ENCODE measurements at places on chromosomes 7 and 10.
A peak's percentile ranks its signal among the peaks of the same experiment; 100 is the strongest.

DNA sequence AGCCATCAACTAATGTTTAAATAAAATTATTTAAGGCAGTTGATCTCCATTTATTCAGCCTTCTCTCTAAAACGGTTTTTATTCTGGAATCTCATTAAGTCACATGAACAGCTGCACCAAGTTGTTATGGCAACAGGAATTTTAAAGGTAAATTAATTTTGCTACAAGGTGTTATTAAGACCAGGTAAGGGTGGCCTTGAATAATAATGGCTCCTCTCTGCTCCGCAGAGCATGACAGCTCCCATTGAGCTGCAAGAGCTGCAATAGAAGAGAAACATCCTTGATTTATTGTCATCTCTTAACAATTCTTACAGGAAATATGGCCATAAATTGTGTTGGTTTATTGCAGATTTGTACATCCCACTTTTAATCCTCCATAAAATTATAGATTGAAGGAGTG lies 165.8 kb downstream of the KLF6 start:
- no peak for DNase-seq

DNA sequence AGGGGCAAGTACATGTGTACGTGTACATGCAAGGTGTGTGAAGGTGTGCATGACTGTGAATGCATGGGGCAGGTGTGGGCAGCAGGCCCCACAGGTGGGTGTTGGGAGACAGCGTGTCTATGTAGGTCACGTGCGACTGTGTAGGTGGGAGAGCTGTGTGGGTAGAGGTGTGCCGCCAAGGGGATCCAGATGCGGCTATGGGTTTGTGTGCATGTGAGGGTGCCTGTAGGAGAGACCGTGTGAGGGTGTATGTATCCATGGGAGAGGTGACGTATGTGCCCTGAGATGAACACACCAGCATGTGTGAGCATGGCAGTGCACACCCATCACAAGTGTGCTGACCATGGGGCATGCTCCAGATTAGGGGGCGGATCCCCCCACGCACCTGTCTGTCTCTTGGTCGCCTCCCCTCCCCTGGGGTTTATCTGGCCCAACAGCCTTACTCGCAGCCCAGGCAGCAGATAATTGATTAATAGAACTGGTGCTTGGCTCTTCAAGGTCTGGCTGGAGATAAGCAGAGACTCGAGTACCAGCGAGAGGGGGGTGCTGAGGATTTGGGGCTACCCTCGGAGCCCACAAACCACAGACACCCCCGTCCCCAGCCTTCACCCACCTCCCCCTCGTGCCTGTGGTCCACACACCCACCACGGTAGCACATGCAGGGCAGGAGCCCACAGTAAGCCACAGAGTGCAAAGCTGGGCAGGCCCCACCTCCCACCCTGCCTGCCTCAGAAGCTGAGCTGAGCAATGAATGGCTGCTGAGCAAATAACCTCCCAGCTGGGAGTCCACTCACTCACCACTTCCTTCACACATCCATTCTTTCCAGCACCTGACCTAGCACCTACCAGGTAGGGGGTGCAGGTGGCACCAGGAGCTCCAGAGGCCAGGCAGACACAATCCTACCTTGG lies 41.4 kb upstream of the ZMIZ1 start:
- DNase-seq: no peak

GRCh38 chr10:125003901-125004467 lies 62.1 kb downstream of the ZRANB1 start:
- no peak for DNase-seq

- DNase-seq: no peak
Measured at GRCh38 chr7:30252885-30253795, 31.3 kb upstream of the ZNRF2 start.

- DNase-seq: no peak
Measured at GRCh38 chr7:106493041-106493731, 167.8 kb downstream of the CCDC71L start.

DNA sequence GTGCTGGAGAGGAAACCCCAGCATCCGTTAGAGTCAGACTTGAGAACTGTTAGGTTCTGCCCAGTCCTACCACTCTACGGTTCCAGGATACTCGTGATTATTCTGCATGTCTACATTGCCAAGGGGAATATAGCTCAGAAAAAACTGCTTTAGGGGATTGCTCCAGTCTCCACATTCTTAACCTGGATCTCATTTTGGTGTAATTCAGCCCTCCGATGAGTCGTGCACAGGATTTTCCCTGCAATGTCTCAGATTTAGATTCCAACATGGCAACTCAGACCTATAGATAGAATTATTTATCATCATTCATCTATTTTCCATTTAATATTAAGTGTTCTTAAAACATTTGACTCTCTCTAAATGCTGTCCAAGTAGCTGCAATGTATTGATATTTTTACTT lies 121.1 kb upstream of the ZEB1 start:
- peak; percentile 65 for DNase-seq

GRCh38 chr10:14926061-14926470 lies 27.8 kb downstream of the DCLRE1C start:
- DNase-seq: no peak

- no peak for DNase-seq
Measured at GRCh38 chr7:24959735-24960485, 20.1 kb downstream of the OSBPL3 start.

- DNase-seq: peak; percentile 35
Measured at GRCh38 chr7:68733219-68734153, 864.8 kb upstream of the AUTS2 start.

DNA sequence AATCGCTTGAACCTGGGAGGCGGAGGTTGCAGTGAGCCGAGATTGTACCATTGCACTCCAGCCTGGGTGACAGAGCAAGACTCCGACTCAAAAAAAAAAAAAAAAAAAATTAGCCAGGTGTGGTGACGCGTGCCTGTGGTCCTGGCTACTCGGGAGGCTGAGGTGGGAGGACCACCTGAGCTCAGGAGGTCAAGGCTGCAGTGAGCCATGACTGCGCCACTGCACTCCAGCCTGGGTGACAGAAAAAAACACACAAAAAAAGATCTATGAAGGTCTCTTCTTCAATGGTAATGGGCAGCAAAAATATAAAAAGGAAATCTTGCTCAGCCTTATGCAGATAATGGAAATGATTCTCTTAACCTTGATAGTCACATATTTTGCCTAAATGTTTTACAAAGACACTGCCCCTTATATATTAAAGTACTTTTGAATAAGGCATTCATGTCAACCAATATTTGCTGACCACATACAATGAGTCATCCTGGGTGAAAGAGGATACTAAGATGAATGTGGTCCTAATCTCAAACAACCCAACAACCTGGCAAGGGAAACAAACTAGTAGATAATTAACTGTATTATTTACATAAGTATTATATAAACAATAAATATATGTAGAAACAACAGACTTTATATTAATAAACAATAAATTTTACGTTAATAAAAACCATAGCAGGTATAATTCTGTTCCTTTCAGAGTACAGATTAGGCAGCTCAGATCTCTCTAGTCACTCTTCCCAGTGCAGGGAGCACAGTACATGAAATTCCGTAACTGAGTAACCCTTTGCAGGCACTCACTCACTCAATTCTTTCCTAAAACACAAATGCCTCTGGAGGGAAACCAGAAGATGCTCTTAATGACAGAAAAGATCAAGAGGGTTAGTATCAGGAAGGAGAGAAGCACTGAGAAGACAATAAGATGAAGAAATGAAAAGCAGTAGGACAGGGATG lies 8.1 kb downstream of the TOMM7 start:
- DNase-seq: peak; percentile 35

GRCh38 chr10:93266858-93267257 lies 193.2 kb downstream of the CYP26A1 start:
- DNase-seq: no peak

DNA sequence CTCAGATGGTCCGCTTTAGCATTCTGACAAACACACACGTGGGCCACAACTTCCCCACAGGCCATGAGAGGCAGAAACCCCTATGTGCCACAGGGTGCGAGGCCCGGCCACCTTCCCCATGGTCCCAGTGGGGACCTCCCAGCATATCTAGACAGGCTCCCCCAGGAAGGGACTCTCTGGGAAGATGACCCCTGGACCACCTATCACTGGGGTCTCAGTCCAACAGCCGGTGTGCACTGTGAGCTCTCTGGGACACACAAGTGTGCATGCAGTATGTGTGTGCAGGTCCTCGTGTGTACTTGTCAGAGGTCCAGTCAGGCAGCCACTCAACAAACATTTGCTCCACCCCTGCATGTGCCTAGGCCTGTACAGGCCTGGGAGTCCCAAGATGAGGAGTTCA lies 18.7 kb downstream of the GRID1 start:
- DNase-seq: no peak

DNA sequence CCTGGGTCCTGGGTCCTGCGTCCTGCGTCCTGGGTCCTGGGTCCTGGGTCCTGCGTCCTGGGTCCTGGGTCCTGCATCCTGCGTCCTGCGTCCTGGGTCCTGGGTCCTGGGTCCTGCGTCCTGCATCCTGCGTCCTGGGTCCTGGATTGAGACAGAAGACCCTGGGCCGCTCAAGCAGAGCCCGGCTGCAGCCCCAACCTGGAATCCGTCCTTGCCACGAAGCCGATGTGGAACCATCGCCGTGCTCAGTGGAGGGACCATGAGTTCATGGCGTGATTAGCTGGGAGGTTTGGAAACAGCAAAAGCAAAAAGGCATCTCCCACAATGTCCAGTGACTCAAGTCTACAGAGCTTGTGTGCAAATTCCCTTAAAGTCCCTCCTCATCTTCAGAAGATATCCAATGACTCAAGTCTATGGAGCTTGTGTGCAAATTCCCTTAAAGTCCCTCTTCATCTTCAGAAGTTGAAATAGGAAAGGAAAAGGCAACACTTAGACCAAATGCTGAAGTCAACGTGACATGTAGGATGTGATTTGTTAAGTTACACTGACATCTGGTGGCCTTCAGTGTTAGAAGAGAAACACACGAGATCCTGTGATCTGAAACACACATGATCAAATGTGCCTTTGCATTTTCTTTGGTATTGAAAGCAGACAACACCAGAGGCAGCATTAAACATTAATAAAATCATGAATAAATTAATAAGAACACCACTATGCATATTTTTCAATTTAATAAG lies 179.9 kb downstream of the PTPRN2 start:
- DNase-seq: peak; percentile 4

DNA sequence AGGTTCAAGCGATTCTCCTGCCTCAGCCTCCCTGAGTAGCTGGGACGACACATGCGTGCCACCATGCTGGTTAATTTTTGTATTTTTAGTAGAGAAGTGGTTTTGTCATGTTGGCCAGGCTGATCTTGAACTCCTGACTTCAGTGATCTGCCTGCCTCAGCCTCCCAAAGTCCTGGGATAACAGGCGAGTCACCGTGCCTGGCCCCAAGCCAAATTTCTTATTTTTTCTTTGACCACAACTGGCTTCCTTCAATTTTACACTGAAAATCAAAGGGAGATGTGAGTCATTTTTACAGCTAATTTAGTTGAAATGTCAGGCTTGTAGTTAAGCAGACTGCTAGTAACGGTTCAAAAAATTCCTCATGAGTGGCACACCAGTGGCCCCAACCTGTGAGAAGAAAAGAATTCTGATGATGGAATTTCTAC lies 7.8 kb downstream of the RNF216 start:
- peak; percentile 98 for DNase-seq

DNA sequence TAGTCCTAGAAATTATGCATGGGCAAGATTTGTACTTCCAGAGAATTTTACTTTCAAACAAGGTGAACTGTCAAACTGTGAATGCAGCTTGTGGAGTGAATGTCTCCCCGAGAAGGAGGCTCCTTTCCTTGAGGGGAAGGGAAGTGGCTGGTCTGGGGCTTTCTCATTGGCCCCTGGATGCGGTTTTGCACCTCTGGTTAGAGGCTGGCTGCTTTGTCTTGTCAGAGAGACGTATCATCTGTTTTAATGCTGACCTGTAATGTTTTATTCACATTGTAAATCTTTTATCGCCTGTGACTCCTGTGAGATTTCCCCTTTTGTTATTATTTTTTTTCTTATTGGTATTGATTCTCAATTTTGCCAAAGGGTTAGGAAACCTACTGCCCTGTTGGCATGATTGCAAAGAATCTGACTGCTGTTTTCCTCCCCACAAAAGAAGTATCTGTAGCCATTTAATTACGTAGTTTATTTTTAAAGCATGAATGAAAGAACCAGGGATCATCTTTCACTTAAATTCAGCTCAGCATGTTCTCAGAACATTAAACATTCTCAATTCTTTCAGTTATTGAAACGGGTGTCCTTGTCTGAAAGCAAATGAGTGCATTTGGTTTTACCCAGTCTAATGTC lies 238.3 kb upstream of the NFE2L3 start:
- DNase-seq: no peak

DNA sequence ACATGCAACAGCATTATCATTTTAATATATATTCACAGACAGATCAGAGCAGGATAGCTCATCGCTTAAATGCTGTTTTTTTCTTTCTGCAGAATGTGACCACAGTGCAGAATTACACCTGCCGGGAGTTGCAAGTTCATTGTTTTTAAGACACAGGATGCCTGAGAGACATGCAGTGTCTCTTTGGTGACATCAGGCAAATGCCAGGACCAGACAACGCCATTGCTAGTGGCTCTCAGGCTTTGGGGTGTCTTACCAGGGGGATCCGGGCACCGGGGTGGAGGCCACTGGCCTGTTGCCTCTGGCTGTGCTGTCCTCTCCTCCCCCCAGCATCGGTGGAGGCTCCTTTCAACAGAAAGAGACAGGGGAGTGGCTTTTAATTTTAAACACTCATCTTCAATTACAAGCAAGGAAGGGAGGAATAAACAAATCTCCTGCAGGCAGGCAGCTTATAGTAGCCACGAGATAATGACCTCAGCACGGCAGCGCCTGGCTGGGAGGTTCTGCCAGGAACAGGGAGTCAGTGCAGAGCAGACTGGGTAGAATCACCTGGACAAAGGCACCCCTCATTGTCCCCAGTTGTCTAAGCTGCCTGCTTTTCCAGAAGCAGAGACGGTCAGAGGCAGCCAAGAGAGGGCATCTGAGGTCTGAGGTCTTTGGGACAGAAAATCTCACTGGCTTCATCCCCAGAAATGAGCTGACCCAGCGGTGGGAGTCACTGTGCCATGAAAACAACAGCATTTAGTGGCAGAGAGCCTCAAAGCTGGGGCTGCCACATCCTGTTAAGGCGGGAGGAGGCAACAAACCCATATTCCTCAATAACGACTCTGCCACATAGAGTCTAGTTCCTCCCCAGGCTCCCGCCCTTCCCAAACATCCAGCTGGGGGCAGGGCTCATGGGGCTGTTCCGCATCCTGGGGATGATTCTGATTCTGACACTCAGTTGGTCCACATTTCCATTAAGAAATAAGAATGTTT lies 148.4 kb downstream of the TCERG1L start:
- no peak for DNase-seq

GRCh38 chr7:108066486-108066885 lies 63.5 kb upstream of the LAMB1 start:
- peak; percentile 67 for DNase-seq

DNA sequence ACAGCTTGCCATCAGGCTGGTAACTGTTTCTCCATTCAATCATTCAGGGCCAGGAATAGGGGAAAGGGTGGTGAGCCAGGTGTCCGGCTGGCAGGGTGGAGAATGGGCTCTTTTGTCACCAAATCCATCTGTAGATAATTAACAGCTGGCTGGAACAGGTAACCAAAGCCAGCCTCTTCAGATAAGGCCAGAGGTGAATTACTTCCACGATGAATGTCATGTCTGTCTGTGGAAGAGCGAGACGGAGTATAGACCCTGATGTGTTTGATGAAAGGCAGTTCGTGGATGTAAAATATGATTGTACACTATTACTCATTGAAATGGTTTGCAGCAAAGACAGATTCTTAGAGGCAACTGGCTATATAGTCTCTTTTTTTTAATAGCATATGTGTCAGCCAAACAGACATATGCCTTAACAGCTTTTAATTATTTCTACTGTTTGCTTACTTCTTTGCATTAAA lies 149.8 kb downstream of the KLF6 start:
- DNase-seq: no peak
